Right hindlimb (tissue), 1 donor: ENCODE measurements at places on chromosomes 2 and 18.

- no peak for DNase-seq
Measured at GRCh38 chr18:58892488-58892887, 27.8 kb downstream of the ZNF532 start.

DNA sequence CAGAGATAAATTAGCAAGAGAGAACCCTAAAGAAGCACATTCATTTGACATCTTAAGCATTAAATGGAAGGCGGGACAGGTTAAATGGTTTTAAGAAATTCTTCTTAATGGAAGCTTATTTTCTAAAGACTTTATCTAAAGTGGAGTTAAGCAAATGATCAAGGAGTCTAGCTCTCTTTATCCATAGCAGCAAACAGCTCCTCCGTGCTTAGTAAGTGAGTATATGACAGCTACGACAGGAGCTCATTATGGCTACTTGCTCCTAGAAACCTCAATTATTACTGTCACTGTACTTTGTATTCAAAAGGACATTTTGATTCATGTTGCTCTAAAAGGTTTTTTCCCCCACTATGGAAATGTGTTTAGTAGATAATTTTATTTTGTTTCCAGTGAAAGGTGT lies 444.9 kb downstream of the TMX3 start:
- DNase-seq: no peak

DNA sequence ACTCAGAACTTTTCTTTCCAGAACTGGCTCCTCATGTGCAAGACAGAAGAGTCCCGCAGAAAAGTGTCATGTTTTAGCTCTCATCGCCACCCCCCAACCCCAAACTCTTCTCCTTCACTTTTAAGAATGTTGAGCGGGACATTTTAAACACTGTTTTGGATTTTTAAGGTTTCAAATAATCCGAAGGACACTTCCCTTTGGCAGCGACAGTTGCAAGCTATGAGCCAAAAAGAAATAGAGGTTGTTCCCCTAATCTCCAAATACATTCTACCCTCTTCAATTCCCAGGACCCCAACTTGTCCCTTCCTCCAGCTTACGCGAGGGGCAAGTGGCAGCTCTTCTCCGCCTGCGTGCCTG lies 678 bp upstream of the UBE2E3 start:
- no peak for DNase-seq

- DNase-seq: no peak
Measured at GRCh38 chr2:205764270-205764746, 82.0 kb downstream of the NRP2 start.

- DNase-seq: no peak
Measured at GRCh38 chr2:12624905-12625598, 91.7 kb upstream of the TRIB2 start.

DNA sequence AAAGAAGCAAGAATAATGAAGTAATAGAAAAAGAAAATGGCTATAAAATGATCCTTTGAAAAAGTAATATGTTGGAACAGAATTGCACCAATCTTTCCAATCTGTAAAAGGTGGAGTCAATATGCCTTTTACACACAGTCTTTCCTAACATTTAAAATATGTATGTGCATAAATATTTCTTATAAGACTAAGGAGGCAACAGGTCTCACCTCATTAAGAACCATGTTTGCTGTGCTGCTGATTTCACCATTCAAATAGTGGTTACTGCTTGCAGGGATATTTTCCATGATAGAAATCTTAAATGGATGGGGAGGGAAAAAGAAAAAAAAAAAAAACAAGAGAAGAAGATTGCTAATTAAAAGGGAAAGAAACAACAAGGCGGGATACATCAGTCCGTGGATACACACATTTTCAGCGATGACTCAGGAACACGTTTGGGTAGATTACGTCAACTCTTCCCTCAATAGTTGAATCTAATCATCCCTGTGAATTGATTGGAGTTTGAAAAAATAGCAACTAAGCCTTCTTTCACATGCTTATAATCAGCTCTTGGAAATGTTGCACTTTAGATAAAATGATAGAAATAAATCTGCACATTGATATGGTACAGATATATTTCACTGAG lies 2133.9 kb upstream of the CELF4 start:
- no peak for DNase-seq

DNA sequence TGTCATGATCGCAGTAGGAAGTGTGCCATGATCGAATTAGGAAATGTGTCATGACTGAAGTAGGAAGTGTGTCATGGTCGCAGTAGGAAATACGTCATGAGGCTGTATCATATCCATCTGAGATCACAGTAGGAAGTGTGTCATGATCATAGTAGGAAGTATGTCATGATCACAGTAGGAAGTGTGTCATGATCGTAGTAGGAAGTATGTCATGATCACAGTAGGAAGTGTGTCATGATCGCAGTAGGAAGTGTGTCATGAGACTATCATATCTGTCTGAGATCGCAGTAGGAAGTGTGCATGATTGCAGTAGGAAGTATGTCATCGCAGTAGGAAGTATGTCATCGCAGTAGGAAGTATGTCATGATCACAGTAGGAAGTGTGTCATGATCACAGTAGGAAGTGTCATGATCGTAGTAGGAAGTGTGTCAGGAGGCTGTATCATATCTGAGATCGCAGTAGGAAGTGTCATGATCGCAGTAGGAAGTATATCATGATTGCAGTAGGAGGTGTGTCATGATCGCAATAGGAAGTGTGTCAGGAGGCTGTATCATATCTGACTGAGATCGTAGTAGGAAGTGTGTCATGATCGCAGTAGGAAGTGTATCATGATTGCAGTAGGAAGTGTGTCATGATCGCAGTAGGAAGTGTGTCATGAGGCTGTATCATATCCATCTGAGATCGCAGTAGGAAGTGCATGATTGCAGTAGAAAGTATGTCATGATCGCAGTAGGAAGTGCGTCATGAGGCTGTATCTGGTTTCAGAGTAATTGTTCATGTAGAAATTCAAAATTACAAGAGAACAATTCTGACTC lies 56.4 kb upstream of the NFATC1 start:
- no peak for DNase-seq

GRCh38 chr2:24435391-24436316 lies 55.4 kb upstream of the NCOA1 start:
- DNase-seq: peak; percentile 94

DNA sequence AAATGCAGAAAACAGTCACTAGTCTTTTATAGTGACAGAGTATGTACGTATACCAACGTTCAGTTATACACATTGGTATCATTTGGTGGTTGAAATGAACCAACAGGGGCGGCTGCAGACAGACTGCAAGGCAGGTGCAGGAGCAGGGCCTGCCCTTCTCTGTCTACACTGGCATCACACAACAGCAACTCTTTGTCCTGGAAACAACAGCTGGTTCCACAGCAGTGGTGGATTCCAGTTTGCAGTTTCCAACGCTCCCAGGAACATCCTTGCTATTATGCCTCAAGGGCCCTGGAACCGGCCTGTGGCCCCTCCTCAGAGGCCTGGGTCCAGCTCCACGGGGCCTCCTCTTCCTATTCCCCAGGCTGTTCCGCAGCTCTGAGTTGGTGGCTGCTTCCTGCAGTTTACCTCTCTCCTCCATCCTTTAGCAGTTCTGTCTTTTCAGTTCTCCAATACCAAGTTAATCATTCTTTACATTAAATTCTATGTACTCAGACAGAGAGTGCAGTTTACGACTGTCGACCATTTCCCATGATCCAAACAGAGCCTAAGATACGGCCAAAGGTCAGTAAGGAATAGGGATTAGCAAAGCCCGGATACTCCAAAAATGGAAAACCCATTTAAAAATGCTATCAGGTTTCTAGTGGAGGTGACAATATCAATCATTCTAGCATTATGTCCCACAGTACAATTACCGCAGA lies 87.8 kb downstream of the NOL10 start:
- no peak for DNase-seq

- DNase-seq: no peak
Measured at GRCh38 chr18:50030146-50030545, 164.8 kb downstream of the MYO5B start.

- DNase-seq: no peak
Measured at GRCh38 chr2:12928775-12929401, 212.2 kb downstream of the TRIB2 start.

- DNase-seq: no peak
Measured at GRCh38 chr2:113300281-113300680, 21.6 kb upstream of the PAX8 start.

DNA sequence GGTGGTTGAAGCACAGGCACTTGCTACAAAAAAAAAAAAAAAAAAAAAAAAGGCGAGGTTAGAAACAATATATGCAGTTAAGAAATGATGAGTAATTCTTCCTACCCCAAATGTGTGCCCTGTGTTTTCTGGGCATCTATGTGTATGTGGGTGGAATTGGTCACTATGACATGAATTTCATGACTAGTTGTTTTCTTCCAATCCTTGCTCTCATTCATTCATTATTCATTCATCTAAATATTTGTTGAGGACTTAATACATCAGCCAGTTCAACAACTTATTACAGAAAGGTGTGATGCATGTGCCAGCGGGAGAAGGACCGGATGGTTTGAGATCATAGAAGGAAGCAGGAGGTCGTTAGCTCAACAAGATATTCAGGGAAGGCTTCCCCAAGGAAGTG lies 8.3 kb upstream of the EGR4 start:
- DNase-seq: no peak

GRCh38 chr2:200847269-200847668 lies 17.2 kb downstream of the CLK1 start:
- no peak for DNase-seq

- DNase-seq: no peak
Measured at GRCh38 chr2:64491426-64491825, 32.7 kb upstream of the AFTPH start.

DNA sequence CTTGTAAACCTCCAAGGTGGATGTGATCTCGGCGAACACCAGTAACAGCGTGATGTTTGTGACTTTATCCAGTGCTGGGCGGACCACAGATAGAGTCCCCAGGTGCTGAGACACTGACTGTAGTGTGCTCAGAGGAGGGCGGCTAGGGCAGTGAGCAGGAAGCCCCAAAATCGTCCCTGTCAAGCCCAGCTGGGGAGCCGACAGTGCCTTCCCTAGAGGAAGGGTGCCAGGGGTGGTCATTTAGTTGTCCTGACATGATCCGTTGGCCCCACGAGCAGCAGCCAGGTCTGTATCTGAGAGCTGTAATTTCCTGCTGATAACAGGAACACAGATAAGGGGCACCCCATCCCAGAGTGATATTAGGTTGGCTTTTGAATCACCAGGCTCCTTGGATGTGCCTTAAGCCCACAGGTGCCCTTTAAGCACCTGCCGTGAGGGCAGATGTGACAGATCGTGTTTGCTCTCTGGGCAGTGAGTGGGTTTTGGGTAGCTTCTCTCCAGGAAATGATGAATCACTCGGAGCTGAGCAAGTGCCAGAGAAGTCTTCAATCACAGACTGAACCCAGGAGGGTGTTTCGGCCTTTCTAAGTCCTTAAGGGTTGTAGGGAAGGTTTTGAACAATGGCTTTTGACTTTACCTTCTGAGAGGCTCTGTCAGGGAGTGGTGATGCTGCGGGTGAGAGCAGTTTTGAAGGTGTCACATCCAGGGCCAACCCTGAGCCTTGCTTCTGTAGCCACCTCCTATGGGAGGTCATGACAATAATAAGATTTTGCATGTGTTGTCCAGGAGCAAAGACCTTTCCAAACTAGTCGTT lies 7.7 kb downstream of the LPIN1 start:
- no peak for DNase-seq

- DNase-seq: no peak
Measured at GRCh38 chr2:229832510-229832898, 89.3 kb downstream of the TRIP12 start.

DNA sequence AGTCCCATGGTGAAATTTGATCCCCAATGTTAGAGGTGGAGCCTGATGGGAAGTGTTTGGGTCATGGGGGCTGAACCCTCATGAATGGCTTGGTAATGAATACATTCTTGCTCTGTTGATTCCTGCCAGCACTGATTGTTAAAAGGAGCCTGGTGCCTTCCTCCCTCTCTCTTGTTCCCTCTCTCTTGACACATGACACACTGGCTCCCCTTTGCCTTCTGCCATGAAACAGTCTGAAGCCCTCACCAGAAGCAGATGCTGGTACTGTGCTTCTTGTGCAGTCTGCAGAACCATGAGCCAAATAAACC lies 30.6 kb upstream of the EPC2 start:
- DNase-seq: no peak

DNA sequence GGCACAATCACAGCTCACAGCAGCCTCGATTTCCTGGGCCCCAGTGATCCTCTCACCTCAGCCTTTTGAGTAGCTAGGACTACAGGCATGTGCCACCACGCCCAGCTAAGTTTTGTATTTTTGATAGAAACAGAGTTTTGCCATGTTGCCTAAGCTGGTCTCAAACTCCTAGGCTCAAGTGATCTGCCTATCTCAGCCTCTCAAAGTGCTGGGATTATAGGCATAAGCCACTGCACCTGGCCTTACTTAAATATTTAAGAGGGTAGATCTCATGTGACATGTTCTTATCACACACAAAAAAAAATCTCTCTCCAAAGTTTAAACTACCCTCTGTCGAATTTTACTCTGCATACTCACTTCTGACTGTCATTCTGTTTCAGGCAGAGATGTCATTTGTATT lies 75.4 kb upstream of the CHRNA1 start:
- no peak for DNase-seq

DNA sequence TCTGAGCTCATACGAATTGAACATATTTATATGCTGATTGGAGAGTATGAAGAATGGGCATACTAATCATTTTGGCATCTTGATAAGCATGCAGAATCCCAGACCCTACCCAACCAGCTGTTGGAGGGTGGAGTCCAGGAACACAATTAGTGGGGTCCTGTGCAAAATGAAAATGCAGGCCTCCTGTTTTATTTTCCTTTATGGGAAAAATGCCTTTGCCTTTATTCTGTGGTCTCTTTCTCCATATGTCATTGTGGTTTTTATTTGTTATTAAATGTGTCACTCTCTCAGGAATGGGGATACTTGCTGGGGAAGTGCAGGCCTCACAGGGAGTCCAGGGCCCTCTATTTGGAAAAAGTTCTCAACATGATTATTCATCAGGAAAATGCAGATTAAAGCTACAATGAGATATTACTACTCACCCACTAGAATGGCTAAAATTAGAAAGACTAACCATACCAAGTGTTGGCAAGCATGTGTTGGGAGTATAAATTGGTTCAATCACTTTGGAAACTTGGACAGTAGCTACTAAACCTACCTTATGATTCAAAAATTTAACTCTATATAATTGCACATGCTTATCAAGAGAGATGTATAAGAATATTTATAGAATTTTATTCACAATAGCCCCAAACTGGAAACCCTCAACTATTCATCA lies 223.1 kb upstream of the FBXO11 start:
- no peak for DNase-seq

GRCh38 chr2:119522671-119523070 lies 1.6 kb downstream of the SCTR start:
- DNase-seq: no peak

DNA sequence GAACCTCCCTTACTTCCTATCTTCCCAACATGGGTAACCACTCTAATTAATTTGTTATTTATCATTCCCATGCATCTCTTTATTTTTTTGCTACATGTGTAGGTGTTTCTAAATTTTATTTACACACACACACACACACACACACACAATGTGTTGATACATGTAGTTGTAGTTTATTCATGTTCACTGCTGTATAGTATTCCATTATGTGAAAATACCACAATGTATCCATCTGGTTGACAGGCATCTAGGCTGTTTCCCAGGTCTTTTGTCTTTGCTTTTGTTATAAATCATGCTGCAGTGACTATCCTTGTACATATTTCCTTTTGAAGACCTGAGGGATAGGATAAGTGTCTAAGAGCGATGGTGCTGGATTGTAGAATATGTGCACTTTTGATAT lies 59.7 kb downstream of the ACAA2 start:
- no peak for DNase-seq

GRCh38 chr18:9845256-9845655 lies 40.5 kb upstream of the TXNDC2 start:
- no peak for DNase-seq

- no peak for DNase-seq
Measured at GRCh38 chr2:203904022-203904421, 32.5 kb upstream of the ICOS start.
